Activated CD4-positive, alpha-beta T cell treated with anti-CD3 and anti-CD28 coated beads for 4 hours (primary cell): ENCODE measurements at places on chromosomes 6 and 20.

GRCh38 chr6:169962604-169963469 is 211.4 kb downstream of the ERMARD start:
- DNase-seq: no peak

DNA sequence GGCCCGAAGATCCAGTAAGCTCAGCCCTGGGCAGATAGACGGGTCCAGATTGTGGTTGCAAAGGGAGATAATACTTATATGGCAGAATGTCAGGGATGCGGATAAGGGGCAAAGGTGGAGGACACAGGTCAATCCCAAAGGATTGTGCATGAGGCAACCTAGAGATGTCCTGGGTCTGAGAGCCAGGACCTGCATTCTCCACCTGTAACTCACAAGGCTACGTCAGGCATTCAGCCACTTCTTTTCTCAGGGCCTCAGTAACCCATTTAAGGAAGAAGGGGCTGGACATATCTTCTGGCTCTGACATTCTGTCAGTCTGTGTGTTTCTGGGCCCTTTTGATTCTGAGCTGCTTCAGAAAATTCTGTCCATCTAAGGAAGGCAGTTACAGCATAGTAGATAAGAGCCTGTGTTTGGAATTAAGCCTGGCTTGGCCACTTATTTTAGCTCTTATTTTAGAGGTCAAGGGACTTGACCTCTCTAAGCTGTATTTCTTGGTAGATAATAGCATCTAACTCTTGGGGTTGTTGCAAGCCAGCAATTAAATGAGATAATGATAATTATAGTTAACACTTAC is 40.2 kb downstream of the CNBD2 start:
- no peak for DNase-seq

DNA sequence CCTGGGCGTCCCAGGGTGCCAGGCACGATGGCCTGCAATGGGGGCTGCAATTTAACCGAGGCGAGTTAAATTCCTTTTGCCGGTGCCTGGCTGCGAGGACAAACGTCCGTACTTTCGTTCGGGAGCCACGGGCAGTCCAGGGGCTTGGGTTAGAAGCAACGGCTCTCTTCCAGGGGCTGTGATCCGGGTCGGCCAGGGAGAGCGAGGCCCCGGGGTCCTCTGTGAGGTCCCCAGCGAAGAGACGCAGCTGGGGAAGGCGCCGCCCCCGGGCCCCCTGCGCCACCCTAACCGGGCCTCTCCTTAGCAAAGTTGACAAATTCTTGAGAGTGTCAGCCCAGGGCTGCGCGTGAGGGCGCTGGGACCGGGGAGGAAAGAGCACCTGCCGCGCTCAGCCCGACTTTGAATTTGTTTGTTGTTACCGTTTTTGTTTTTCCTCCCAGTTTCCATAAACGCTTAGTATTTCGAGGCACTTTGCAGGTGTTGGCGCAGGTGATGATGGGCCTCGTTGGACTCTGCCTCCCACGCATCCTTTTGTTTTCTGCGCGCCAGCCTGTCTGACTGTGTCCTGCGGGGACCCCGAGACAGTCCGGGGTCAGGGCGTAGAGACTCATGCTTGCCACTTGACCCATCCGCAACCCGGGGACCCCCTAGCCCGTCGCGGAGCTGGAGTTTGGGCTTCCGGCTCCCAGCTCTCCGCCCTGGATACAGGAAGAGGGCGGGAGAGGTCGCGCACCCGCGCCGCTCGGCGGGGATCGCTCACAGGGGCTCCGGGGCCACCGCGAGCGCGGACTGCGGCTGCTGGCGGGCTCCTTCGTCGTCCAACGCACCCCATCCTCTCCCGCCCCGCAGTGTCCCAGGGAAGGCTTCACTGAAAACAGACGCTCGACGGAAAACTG is 5.8 kb downstream of the OLIG3 start:
- no peak for DNase-seq

- no peak for DNase-seq
Observed at GRCh38 chr6:19812512-19813119, 24.6 kb upstream of the ID4 start.

DNA sequence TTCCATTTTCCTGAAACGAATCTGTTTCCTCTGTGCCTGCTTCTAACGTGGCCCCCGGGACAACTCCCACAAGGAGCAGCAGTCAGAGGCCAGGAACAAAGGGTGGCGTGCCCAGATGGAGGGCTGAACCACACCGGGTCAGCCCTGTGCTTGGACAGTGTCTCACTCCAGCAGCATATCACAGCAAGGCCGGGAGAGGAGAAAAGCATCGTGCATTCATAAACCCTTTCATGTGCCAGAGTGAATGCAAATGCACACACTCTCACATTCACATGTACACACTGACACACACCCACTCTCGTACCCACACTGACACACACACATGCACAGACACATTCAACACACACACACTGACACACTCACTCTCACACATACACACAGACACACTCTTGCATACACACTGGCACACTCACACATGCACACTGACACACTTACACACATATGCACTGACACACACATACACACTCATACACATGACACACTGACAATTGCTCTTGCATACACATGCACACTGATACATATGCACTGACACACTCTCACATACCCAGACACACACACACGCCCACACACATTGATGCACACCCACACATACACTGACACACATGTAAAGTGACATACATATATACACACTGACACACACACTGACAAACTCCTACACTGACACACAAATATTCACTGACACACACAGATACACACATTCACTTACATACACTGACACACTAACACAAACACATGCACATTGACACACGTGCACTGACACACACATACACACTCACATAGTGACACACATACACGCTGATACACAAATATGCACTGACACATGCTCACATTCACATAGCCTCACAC is 237.0 kb downstream of the LRFN2 start:
- DNase-seq: no peak

DNA sequence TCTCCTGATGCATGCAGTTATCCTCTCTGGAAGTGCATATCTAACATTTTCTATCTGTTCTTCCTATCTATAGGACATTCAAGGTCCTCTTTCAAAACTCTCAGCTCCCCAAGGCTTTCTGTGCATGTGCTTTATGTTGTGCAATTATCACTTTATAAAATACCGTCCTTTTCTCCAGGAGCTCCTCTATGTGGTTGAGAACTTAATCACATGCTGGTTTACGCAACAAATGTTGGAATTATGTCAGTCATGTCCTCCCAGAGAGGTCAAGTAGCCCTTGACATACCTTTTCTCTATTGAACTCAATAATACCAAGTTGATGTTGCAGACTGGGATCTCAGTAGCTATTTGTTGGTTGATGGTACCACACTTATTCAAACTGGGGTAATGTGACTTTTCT is 388.4 kb downstream of the BTBD3 start:
- DNase-seq: no peak

DNA sequence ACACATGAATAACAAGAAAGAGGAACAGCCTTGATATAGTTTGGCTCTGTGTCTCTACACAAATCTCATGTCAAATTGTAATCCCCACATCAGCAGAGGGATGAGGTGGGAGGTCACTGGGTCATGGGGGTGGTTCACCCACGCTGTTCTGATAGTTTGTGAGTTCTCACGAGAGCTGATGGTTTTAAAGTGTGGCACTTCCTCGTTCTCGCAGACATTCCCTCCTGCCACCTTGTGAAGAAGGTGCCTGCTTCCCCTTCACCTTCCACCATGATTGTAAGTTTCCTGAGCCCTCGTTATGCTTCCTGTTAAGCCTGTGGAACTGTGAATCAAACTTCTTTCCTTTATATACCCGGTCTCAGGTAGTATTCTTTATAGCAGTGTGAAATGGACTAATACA is 13.1 kb downstream of the SRPK1 start:
- no peak for DNase-seq

GRCh38 chr6:31907158-31907813 is 5.4 kb upstream of the ZBTB12 start:
- no peak for DNase-seq
